NCI-H774 (cell line): ENCODE measurements at places on chromosomes 12 and 14.

DNA sequence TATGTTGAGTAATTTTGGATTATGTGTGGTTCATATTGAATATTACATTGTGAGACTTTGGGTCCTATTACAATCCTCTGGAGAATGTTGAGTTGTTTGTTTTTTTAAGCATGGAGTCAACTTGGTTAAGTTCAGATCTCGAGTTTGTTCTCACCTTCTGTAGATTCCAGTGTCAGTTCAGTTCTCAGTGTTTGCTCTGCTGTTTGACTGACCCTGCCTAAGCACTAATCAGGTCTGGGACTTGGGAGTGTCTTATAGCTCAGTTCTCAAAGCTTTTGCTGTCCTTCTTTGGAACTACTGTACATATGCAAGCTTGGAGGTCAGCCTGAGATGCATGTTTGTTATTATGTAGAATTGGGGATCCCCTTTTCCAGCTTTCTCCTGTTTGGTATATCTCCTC is 63.1 kb downstream of the DIP2B start:
- no peak for DNase-seq

DNA sequence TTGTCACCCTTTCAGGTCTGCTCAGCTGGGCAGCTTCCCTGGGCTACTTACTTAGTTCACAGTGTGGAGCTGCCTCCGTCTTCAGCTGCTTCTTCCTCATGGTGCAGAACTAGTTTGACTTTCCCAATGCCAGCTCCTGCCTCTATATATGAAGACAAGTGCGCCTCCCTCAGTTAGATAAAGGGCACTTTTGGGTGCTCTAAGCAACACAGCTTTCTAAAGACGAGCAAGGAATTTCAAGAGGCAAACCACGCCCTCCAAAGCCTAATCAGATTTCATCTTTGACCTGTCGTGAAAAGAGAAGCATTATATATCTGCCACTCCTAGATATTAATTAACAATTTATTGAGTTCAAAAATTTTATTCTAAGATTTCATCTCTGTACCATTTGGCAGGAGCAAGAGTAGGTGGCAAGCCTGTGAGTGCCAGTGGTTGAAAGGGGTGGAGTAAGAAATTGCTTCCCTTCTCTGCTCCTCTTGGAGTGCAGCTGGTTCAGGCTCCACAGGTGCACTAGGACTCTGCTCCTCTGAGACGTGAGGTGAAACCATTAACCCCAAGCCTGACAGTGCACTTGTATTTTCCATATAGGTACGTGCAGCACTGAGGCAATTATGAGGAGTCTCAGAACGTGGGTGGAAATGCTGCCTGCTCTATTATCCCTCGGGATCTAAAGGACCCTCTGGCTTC is 2.1 kb upstream of the SLC11A2 start:
- peak; percentile 43 for DNase-seq

DNA sequence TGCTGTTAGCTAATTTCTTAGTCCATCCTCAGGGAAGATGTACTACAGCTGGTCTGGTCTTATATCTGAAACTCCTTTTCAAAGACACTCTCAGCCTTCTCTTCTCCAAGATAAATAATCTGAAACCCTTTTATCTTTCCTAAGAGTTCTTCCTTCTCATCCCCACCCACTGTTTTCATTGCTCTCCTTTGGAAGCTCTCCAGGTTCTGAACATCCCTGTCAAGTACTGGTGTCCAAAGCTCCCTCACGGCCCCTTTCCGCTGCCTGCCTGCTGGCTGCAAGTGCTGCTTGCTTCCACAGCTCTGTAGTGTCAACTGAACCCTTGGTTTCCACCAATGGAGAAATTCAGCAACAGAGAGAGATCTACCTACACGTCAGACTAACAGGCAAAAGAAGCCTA is 6.6 kb upstream of the SLC6A13 start:
- DNase-seq = no peak

DNA sequence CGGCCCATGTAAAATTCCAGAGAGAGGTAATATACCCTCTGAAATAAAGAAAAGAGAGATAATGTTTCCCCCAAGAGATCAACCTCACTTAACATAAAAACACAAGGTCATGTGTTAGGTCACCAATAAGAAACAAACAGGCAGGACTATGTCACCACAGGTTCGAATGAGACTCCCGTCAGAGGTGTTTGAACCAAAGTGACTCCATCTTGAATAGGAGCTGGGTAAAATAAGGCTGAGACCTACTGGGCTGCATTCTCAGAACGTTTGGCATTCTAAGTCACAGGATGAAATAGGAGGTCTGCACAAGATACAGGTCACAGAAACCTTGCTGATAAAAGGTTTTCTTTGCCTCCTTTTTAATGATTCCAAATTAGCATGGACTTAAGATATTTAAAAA is 6.5 kb downstream of the PYGL start:
- DNase-seq = no peak

- DNase-seq = no peak
Observed at GRCh38 chr12:121934309-121934664, 15.9 kb downstream of the CFAP251 start.
